ENCODE measurements at places on chromosomes 11 and 22.

DNA sequence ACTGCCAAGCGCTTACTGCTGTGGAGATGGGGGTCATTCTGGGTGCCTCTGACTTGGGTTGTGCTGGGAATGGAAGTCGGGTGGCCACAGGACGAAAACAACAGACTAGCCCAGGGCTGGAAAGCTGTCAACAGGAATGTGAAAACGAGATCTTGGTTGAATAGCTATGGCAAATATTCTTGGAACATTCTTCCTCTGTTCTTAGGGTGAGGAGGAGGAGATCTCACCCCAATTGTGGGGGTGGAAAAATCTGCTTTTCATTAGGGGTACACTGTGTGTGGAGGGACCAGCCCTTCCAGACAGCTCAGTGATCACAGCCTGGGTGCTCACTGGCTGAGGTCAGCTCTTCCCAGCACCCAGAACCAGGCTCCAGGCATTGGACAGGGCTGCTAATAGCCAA is 52.0 kb upstream of the PRSS23 start:
- DNase-seq, result no peak

GRCh38 chr22:24500277-24500820 is 5.2 kb downstream of the UPB1 start:
- DNase-seq, result no peak

DNA sequence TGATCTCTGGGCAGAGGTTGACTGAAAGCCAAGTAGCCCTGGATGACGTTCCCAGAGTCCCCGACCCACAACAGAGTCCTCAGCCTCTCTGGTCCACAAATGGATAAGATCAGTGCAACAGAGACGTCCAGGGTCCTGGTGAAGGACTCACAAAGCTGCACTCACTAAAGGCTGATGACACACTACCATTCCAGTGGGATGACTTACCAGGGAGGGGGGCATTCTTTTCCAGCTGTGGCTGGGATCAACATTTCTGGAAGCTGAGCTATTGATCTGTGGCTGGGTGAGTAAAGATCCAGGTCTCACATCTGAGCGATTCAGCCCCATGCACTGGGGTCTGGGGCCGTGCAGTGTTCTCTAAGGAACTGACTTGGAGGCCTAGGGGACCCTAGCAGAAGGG is 296.2 kb downstream of the NTM start:
- no peak for DNase-seq

DNA sequence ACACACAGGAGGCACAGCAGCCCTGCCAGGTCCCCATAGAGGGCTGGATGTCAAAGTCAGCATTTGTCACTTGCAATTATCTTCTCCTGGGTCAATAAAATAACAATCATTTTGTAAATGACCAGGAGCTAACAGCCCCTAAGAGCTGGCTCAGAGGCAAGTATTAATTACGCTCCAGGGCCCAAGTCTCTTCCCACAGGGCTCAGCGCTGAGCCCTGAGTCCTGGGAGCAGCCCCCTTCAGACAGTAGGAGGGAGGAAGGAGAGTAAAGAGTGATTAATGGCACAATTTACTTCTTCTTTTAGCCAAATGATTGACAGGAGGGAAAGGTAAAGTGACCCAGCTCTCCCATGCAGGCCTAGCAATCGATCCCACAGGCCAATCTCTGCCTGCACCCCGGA is 99.0 kb upstream of the DRD2 start:
- no peak for DNase-seq

DNA sequence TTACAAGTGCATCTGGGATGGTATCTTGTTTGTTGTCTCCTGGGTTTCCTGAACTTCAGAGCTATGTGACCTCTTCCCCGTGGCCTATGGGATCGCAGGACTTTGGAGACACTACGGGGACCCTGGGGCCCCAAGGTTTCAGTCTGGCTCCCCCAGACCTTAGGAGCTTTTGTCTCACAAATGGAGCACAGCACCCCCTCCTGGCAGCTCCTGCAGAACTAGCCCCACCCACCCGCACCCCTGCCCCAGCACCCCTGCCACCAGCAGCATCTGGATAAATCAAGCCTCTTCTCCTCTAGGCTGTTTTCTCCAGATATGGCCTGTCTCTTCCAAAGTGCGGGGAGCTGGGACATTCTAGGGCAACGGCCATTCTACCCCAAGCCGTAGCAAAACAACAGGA is 10.4 kb downstream of the RCOR2 start:
- DNase-seq, result no peak

- DNase-seq, result no peak
Measured at GRCh38 chr11:43164831-43165230, 147.0 kb upstream of the API5 start.

GRCh38 chr11:117519590-117519989 is 191.9 kb downstream of the CEP164 start:
- no peak for DNase-seq

- no peak for DNase-seq
Measured at GRCh38 chr11:20160425-20161229, at the start of gene DBX1. Gene DBX1 (minus strand): TSS chr11:20160475. CDS start chr11:20160324, 151 bp downstream.

DNA sequence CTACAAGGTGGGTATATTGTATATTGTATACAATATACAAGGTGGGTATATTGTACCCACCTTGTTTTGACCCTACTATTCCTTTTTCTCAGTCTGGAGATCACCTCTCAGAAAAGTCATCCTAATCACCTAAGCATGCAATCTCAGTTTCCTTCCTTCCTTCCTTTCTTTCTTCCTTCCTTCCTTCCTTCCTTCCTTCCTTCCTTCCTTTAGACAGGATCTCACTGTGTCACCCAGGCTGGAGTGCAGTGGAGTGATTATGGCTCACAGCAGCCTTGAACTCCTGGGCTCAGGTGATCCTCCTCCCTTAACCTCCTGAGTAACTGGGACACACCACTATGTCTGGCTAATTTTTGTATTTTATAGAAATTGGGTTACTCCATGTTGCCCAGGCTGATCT is 1.2 kb upstream of the KCNE3 start:
- DNase-seq, result no peak

- peak; percentile 19 for DNase-seq
Measured at GRCh38 chr11:11843211-11843621, 1.4 kb downstream of the USP47 start.

DNA sequence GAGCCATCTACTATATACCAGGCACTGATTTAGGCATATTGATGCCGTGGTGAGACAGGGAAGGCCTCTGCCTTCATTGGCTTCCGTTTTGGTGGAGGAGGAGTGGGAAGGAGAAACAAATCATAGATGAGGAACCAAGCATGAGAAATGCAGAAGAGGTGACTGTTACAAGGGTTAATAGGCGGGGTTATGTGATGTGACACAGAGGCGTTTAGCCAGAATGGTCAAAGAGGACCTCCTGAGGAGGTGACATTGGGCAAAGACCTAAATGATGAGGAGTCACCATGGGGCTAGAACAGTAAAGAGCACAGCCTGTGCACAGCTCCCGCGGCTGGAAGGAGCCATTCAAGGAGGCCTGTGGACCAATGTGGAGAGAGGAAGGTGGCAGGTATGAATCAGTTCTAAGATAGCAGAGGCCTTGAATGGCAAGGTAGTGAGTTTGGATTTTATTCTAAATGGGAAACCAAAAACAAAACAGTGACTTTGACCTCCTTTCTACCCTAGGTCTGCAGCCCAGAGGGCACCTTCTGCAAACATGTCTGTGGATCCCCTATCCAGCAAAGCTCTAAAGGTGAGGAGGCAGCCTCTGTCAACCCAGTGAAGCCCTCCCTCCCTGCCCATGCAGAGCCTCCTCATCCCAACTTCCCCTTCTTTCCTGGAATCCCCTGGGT is 11.7 kb downstream of the MAFF start:
- DNase-seq, result no peak

DNA sequence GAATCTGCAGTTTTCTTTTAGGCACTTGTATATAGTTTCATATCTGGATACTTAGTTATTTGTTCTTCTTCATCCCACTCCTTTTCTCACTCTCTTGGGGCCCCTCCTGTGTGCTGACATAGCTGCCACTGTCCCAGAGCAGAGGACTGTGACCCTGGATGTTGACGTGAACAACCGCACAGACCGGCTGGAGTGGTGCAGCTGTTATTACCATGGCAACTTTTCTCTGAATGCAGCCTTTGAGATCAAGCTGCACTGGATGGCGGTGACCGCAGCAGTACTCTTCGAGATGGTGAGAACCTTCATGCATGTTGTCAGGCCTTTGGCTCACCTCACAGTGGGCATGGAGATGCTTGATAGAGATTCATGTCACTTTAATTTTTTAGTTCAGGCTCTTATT is 50.9 kb upstream of the YWHAH start:
- no peak for DNase-seq

DNA sequence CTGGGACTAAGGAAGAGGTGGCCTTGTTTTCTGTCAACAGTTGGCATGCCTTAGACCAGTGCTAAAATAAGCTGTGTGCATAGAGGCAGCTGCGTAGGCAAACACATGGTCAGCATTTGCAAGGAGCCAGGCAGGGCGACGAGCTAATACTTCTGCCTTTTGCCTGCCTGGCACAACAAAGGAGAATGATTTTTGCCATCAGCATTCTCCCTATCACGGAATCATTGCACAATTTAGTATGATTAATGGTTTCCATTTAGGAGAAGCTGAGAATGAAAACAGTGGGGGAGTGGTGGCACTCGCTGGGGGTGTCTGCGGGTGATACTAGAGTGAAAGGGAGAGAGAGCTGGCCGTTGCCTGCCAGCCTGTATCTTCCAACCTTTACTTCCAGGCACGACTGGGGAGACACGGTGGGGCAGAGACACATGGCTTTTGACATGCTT is 336.0 kb downstream of the CADM1 start:
- no peak for DNase-seq

GRCh38 chr11:94450048-94450447 is 43.6 kb downstream of the MRE11 start:
- DNase-seq, result no peak

- DNase-seq, result no peak
Measured at GRCh38 chr11:38448284-38448683, 1850.2 kb upstream of the RAG2 start.

DNA sequence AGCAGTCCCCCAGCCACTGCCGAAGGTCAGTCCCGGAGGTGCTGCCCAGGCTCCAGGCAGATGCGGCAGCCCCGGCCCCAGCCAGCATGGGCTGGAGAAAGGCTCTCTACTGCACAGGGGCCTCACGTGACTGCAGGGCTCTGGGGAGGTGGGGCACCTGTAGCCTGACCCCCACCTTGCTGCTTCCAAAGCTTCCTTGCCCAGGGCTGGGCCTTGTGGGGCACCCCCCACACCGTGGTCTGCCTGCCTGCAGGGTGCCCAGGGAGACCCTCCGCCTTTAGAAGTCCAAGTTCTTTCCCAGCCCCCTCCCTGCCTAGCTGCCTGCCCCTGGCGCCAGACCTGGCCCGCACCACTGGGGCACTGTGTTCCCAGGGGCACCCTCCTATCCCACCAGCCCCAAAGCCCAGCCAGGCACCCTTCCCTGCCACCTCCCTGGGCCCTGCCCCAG is 28.4 kb upstream of the TXNRD2 start:
- no peak for DNase-seq

DNA sequence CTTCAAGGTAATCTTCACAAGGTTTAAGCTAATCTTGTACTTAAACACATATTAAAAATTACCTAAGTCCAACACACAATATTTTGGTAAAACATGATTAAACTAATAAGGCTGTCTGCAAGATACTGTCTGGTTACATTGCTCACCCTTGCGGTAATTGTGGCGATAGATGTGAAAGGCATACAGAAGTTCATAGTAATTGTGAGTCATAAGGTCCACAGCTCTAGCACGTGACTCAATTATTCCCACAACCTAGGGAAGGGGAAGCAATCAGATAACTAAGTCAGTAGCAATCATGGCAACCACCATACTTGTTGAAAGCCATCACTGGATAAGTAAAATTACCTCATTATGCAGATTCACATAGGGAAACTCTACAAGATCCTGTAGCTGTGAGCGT is 30.5 kb upstream of the FNBP4 start:
- no peak for DNase-seq
